Natural killer cell treated with Interleukin-12 subunit alpha and Interleukin-12 subunit beta and Interleukin-15 and Interleukin-18, amount 100 ng/mL, for 72 hours (primary cell): ENCODE measurements at places on chromosomes 16 and 17. TPM values are rescaled to one million over a fixed set of nuclear protein-coding genes. Genes with fewer than 3 reads are reported as not detected.
A peak's percentile ranks its signal among the peaks of the same experiment; 100 is the strongest.

Gene SLC12A3
- not detected for total RNA-seq

Gene NTN3
- total RNA-seq = not detected

DNA sequence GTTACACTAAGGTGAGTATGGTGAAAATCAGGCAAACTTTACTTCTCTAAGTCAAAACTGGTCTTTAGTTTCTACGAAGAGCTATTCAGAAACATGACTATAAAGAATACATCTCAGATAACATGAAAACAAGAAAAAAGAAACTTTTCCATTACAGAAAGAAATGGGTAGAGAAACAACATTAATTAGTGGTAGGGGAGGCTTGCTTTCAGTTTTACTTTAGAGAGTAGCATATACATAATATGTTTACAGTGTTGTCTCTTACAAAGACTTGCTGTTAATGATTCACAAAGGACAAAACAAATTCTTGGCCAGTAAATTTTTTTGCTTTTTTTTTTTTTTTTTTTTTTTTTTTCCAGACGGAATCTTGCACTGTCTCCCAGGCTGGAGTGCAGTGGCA is 34.2 kb downstream of the CRLF3 start:
- DNase-seq = no peak
- H3K36me3 ChIP-seq = peaks cover 12% of the 10 kb centered on the region
- H3K4me3 ChIP-seq = peak overlapping the region; percentile 32
- peaks cover 10% of the 10 kb centered on the region for H3K4me1 ChIP-seq
- peak overlapping the region; percentile 67 for H3K27ac ChIP-seq

- no peak overlapping the region for H3K27ac ChIP-seq
- no peak overlapping the region for H3K4me3 ChIP-seq
- H3K27me3 ChIP-seq = peaks cover 16% of the 10 kb centered on the region
- peaks cover 6% of the 10 kb centered on the region for H3K36me3 ChIP-seq
- H3K4me1 ChIP-seq = no peaks in the 10 kb centered on the region
Observed at GRCh38 chr17:77909236-77909635, 49.3 kb upstream of the TNRC6C start.

DNA sequence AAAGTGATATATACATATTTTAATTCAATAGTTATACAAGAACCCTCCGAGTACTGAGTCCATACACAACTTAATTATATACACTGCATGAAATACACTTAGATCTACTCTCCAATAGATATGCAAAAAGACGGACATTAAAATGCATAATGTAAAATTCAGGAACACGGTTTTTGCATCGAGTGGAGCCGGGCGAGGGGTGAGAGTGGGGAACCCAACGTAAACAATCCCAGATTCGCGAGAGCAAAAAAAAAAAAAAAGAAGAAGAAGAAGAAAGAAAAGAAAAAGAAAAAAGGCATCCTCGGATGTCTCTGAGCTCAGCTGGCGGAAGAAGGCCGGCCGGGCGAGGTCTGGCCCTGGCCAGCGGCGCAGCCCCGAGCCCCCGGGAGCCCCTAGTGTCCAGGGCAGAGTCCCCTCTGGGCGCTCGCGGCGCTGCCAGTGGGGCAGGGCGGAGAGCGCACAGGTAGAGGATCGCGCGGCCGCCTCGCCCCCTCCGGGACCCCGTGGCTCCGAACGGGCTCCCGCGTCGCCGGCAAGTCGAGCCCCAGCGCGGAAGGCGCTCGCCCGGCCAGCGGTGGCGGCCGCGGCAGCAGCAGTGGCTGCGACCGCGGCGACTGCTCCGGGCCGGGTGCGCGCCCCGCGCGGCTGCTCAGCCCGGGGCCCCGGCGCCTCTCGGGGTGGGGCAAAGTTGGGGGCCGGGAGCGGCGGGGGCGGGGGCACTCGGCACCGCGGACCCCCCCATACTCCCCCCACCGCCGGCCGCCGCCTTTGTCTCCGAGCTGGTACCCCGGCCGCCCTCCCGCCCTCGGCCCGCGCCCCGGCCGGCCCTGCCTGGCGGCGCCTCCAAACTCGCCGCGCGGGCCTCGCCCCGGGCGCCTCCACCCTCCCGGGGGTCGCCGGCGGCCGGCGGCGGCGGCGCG is 9.6 kb upstream of the ZFHX3 start:
- peak overlapping the region; percentile 31 for H3K27ac ChIP-seq
- H3K4me1 ChIP-seq = peaks cover 38% of the 10 kb centered on the region
- H3K27me3 ChIP-seq = peaks cover 46% of the 10 kb centered on the region
- H3K4me3 ChIP-seq = peak overlapping the region; percentile 93
- peaks cover 6% of the 10 kb centered on the region for H3K36me3 ChIP-seq
- DNase-seq = no peak

DNA sequence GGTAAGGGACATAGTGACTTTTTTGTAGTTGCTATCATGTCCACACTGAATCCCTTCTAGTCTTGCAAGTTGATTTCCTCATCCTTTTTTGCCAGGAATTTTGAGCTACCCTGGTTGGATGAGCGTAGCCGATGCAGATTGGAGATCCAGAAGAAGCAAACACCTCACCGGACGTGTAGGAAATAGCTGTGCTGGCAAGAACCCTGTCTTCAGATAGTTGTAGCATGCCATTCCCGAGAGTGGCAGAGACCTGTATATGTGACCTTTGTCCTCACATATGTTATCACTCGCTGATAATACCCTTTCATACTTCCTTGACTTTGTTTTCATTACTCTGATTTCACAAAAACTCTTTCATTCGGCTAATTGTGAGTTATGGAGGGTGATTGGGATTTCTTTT is 6.2 kb upstream of the CASC3 start:
- peaks cover 14% of the 10 kb centered on the region for H3K4me1 ChIP-seq
- no peaks in the 10 kb centered on the region for H3K27me3 ChIP-seq
- no peak for DNase-seq
- H3K36me3 ChIP-seq = peaks cover 54% of the 10 kb centered on the region
- no peak overlapping the region for H3K27ac ChIP-seq
- H3K4me3 ChIP-seq = no peak overlapping the region

Gene MYH8
- total RNA-seq = not detected

GRCh38 chr16:23528644-23529310 is 18.5 kb upstream of the GGA2 start:
- no peak overlapping the region for H3K27ac ChIP-seq
- no peak overlapping the region for H3K4me3 ChIP-seq
- no peaks in the 10 kb centered on the region for H3K27me3 ChIP-seq
- H3K36me3 ChIP-seq = peaks cover 4% of the 10 kb centered on the region
- H3K4me1 ChIP-seq = no peaks in the 10 kb centered on the region

DNA sequence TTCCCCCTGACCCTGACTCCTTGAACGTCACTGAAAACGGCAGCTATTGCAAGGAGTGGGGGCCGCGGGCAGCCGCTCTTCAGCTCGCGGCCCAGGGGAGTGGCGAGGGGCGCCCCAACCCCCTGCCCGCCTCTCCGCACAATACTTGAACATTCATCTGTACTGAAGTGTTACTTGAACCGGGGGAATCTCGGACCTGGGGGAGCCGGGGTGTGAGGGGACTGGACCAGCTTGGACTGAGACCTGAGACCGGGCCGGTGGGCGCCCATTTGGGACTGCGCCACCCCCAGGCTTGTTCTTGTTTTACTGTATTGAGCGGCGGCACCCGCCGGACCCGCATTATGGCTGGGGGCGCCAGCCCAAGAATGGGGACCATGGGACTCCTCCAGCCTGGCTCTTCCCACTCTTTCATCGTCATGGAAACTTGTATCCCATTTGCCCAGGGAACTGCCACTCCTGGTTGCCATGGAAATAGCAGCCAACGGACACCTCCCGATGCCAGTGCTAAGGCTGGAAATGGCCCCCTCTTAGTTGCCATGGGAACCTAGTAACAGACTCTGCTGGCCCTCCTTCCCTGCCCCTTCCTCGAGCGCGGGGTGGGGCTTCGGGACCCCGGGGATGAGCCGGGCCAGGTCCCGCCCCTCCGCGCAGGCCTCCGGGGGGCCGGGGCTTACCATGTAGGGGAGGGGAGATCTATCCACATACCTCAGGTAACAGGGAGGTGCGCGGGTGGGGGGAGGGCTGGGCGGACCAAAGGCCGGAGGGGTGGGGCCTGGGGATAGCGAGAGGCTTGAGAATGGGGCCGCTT is 805 bp upstream of the ORAI3 start:
- H3K4me1 ChIP-seq = peaks cover 28% of the 10 kb centered on the region
- no peaks in the 10 kb centered on the region for H3K27me3 ChIP-seq
- peaks cover 5% of the 10 kb centered on the region for H3K36me3 ChIP-seq
- H3K4me3 ChIP-seq = peak overlapping the region; percentile 86

DNA sequence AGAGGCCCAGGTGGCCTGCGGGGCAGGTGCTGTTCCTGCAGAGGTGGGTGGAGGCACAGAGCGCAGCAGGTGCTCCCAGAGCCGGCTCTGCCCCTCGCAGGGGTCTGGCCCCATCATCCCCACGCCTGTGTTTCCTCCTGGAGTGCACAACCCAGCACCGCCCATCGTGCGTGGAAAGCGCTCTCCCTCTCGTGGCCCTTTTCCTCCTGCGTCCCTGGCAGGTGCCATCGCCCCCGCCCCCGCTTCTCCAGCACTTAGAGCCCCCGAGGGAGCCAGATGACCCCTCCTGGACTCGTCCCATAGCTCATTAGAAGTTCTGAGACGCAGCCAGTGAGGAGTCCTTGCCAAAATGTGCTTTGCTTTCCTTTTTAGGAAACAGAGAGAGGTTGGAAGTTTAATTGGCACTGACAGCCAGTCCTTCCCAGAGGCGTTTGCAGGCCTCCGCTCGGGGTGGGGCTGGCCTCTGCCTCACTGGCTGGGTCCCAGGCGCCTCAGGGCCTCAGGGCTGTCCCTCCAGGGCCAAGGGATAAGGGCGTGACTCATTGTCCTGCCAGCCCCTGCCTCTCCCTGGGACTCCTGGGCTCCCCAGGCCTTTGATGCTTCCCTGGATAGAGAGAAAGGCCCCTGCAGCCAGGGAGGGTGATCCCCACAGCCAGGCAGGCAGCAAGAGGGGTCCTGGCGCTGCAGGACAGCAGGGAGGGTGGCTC is 32.2 kb upstream of the CHMP6 start:
- H3K27ac ChIP-seq = no peak overlapping the region
- H3K36me3 ChIP-seq = no peaks in the 10 kb centered on the region
- H3K4me3 ChIP-seq = no peak overlapping the region
- no peaks in the 10 kb centered on the region for H3K4me1 ChIP-seq
- no peaks in the 10 kb centered on the region for H3K27me3 ChIP-seq

Gene HSD17B1
- 0.71 TPM for total RNA-seq

DNA sequence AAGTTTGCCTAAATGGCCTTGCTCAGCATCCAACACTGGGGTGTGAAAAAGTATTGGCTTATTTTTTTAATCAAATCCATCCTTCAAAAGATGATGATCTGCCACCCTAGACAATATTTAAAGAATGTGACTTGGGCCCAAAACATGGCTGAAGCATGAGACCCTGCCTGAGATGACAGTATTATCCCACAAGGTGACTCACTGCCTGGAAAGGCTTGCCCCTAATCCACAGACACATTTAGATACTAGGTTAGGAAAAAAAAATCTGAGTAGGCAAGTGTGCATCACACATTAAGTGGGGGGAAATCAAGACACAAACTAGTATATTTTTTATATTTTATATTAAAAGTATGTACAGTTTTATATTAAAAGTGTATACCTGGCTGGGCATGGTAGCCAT is 38.4 kb downstream of the TOM1L2 start:
- DNase-seq = no peak
- H3K27me3 ChIP-seq = no peaks in the 10 kb centered on the region
- no peak overlapping the region for H3K4me3 ChIP-seq
- H3K36me3 ChIP-seq = no peaks in the 10 kb centered on the region
- peaks cover 34% of the 10 kb centered on the region for H3K4me1 ChIP-seq

DNA sequence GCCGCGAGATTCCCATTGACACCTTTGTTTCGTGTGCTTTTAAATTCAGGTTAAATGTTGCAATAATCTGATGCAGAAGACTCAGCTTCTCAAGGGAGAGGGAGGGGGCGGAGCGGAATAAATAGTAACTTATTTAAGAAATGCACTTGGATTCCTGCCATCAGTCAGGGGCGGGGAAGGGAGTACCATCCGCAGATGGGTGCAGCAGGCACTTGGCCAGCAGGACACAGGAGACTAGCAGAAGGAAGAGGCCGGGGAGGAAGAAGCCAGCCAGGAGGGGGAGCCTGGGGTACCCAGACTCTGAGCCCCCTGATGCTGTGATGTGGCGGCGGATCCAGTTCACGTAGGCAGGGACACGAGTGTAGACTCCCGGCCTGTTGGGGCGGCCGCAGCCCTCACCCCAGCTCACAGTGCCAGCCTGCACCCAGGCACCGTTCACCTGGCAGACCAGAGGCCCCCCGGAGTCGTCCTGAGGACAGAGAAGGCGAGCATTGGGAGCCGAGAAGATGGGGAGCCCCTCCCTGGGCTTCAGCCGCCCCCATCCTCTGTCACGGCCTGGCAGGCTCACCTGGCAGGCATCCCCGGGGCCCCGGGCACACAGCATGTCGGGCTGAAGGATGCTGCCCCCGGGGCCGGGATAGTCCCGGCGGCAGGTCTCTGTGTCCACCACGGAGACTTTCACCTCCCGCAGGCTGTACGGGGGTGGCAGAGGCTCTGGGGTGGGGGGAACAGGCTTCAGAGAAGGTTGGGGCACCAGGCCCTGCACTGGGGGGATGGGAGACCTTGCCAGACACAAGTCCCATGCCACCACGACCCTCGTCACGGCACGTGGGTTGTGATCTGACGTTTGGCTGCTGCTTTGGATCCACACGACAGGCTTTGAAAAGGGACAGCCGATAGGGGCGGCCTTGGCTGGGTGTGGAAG is 3.2 kb downstream of the TPSG1 start:
- no peaks in the 10 kb centered on the region for H3K27me3 ChIP-seq
- H3K4me3 ChIP-seq = no peak overlapping the region
- DNase-seq = no peak
- no peak overlapping the region for H3K27ac ChIP-seq
- H3K4me1 ChIP-seq = no peaks in the 10 kb centered on the region

DNA sequence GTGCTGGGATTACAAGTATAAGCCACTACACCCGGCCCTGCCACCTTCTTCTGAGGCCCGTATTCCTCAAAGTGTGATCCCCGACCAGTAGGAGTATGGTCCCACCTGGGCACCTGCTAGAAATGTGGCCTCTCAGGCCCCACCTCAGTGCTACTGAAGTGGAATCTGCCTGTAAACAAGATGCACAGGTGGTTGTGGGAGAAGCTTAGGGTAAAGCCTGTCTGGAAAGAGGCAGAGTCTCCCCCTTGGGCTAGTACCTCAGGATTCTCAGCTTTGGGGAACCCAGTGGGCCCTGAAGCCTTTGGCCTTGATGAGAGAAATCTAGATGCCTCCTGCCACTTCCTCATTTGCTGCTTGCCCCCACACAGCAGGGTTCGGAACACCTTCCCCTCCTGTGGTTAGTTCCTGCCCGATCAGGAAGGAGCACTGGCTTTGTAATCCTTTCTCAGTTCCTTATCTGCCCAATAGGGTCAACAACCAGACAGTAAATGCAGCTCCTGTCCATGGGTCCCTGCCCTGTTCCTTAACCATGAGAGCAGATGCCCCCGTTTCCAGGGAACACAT is 25.2 kb downstream of the TK2 start:
- no peaks in the 10 kb centered on the region for H3K27me3 ChIP-seq
- H3K27ac ChIP-seq = peak overlapping the region; percentile 98
- no peak for DNase-seq
- H3K36me3 ChIP-seq = no peaks in the 10 kb centered on the region
- peak overlapping the region; percentile 81 for H3K4me3 ChIP-seq
- peaks cover 63% of the 10 kb centered on the region for H3K4me1 ChIP-seq

GRCh38 chr16:88424587-88425235 is 28.4 kb upstream of the ZFPM1 start:
- H3K27me3 ChIP-seq = no peaks in the 10 kb centered on the region
- H3K36me3 ChIP-seq = no peaks in the 10 kb centered on the region
- no peak overlapping the region for H3K4me3 ChIP-seq
- no peaks in the 10 kb centered on the region for H3K4me1 ChIP-seq
- DNase-seq = no peak

Gene ADAD2
- not detected for total RNA-seq

Gene MNT
- total RNA-seq = 20.3 TPM
